Lower lobe of right lung (tissue), 2 donors: ENCODE measurements at places on chromosomes 7 and 10. TPM values are rescaled to one million over a fixed set of nuclear protein-coding genes. Genes with fewer than 3 reads are reported as not detected.
A peak's percentile ranks its signal among the peaks of the same experiment; 100 is the strongest.

STOX1 gene
- total RNA-seq, result 2.5 TPM

DPYSL4 gene
- 2.1 TPM for total RNA-seq

PNLIP gene
- total RNA-seq, result not detected

GRID2IP gene
- 0.41 TPM for total RNA-seq

SFRP4 gene
- total RNA-seq, result 4.8 TPM

DNA sequence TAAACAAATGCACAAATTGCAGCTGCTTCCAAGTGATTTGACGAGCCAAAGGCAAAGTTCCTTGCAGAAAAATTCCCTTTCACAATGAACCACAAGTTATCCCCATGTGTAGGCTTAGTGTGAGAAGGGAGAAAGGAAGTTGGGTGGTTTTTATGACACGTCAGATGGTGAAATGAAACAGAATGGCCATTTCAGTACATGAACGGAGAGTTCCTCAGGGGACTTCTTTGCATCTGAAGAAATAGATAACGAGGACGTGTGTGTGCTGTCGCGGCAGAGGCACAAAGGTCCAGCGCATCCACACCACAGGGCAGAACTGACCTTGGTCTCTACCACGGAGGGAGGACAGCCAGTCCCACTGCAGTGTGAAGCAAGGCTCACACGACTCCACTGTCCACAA is 135.9 kb downstream of the PAXIP1 start:
- no peaks in the 10 kb centered on the region for H3K36me3 ChIP-seq
- no peak for DNase-seq
- H3K27me3 ChIP-seq, result peaks cover 21% of the 10 kb centered on the region
- no peak overlapping the region for H3K4me3 ChIP-seq
- H3K4me1 ChIP-seq, result no peaks in the 10 kb centered on the region

GRCh38 chr7:69864822-69865221 is 266.5 kb downstream of the AUTS2 start:
- no peaks in the 10 kb centered on the region for H3K4me1 ChIP-seq
- no peaks in the 10 kb centered on the region for H3K27me3 ChIP-seq

DNA sequence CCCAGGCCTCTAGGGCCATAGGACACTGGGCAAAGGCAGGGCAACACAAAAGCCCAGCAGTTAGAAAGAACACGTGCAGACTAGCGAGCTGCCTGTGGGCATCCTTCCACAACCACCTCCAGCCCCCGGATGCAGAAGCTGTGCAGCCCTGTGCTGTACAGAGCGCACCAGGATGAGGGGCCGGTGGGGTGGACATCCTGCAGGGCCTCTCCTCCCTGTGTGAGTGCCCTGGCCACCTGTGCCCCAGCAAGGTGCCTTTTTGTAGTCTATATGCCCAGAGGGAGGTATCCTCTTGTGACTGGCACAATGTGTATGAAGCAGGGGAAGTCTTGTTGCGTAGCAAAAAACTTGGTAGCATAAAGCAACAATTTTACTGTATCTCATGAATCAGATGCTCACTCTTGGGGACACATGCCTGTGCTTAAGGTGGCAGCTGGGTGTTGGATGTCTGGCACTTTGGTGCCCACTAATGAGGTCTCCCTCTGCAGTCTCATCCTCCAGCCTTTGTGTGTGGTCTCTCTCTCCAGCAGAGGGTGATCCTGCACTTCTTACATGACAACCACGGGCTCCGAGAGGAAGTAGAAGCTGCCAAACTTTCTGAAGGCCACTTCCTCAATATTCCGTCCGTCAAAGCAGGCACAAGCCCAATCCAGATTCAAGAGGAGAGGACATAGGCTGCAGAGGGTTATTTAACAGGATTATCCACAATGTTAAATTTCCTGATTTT is 8.7 kb downstream of the NCAPG2 start:
- no peak overlapping the region for H3K27ac ChIP-seq
- H3K4me3 ChIP-seq, result no peak overlapping the region
- peaks cover 4% of the 10 kb centered on the region for H3K36me3 ChIP-seq
- peak; percentile 53 for DNase-seq
- no peaks in the 10 kb centered on the region for H3K27me3 ChIP-seq
- H3K4me1 ChIP-seq, result peaks cover 10% of the 10 kb centered on the region

- no peak for DNase-seq
- peaks cover 9% of the 10 kb centered on the region for H3K27me3 ChIP-seq
- peaks cover 11% of the 10 kb centered on the region for H3K4me1 ChIP-seq
- no peaks in the 10 kb centered on the region for H3K36me3 ChIP-seq
- no peak overlapping the region for H3K27ac ChIP-seq
- H3K4me3 ChIP-seq, result no peak overlapping the region
These were observed 5.4 kb downstream of the CRYGN start for GRCh38 chr7:151434549-151434948.

GRCh38 chr7:1669064-1669951 is 769 bp upstream of the ELFN1 start:
- DNase-seq, result no peak
- no peaks in the 10 kb centered on the region for H3K36me3 ChIP-seq
- peak overlapping the region; percentile 23 for H3K4me3 ChIP-seq
- peaks cover 32% of the 10 kb centered on the region for H3K4me1 ChIP-seq
- H3K27me3 ChIP-seq, result peaks cover 95% of the 10 kb centered on the region

DNA sequence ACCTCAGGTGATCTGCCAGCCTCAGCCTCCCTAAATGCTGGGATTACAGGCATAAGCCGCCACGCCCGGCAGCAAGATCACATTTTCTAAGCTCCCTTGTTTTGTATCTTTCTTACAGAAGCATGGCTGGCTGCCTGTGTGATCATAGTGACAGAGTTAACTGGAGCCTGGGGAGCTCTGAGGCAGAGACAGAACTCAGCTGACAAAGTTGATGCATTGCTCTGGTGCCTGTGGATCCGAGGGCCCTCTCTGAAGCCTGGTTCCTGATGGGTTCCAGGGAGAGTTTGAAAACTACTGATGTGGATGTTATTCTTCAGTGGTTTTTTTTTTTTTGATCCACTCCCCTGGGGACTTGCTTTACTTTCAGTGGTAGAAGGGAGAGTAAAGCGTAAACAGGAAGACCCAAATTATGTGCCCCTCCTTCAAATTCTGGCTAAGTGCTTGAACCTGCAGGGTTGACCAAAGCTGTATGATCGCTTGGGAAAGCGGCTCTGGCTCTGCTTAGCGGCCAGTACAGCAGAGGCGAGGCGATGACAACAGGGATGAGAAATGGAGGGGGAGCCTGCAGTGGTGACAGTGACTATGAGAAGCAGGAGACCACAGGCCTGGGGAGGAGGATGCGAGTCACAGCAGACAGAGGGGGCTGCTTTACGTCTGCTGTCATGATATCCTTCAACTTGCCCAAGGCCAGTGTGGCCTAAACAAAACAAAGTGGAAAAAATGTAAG is 6.8 kb upstream of the EFCAB10 start:
- no peaks in the 10 kb centered on the region for H3K27me3 ChIP-seq
- no peaks in the 10 kb centered on the region for H3K36me3 ChIP-seq

GRCh38 chr7:128260069-128260795 is 19.2 kb downstream of the LEP start:
- H3K36me3 ChIP-seq, result no peaks in the 10 kb centered on the region
- H3K27me3 ChIP-seq, result no peaks in the 10 kb centered on the region
- H3K27ac ChIP-seq, result no peak overlapping the region
- H3K4me3 ChIP-seq, result no peak overlapping the region
- DNase-seq, result no peak
- H3K4me1 ChIP-seq, result no peaks in the 10 kb centered on the region

DNA sequence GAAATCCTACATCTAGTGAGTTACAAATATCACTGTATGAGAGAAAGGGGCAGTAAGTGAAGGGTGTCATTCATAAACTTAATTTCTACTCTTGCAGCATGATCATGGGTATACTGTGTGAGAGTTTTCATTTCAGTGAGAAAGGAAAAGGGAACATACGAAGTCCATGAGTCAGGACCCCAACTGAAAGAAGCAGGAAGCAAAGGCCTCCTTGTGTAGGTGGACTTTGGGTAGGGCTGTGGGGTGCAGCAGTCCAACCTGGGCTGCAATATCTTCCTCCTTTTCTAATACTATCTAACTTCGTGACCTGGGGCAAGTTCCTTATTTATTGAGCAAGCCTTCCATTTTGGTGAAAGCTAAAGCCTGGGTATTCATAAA is 248.2 kb upstream of the TCF7L2 start:
- H3K4me1 ChIP-seq, result no peaks in the 10 kb centered on the region
- no peaks in the 10 kb centered on the region for H3K27me3 ChIP-seq
- H3K4me3 ChIP-seq, result no peak overlapping the region
- no peak for DNase-seq
- no peak overlapping the region for H3K27ac ChIP-seq

DNA sequence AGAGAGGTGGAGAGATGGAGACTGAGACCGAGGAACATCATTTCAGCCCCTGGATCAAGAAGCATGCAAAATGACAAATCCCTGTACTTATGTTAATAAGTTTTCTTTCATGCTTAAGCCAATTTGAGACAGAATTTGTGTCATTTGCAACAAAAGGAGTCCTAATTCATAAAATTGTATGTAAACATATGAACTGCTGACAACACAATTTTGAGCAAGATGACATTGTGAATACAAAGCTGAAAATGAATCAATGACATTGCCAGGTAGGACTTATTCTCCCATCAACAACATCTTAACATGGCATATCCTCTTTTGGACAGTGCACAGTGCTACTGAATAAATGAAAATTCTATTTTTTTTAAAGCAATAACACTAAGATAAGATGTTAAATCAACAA is 264.0 kb downstream of the WDR11 start:
- DNase-seq, result no peak
- H3K27ac ChIP-seq, result no peak overlapping the region
- no peak overlapping the region for H3K4me3 ChIP-seq
- no peaks in the 10 kb centered on the region for H3K27me3 ChIP-seq
- no peaks in the 10 kb centered on the region for H3K36me3 ChIP-seq

DNA sequence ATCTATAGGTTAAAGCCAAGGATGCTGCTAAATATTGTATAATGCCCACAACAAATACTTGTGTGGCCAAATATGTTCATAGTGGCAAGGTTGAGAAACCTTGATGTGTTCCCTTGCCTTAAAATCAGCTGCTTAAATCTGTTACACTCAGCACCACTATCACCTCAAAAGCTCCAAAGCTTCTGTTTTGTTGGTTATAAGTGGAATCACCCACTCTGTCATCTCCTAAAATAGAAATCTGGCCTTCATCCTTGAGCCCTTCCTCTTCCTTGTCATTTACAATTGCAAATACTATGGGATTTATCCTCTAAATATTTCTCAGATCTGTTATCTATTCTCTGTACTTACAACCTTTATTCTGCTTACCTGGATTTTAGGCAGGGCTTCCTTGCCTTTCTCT is 61.4 kb downstream of the CPED1 start:
- H3K36me3 ChIP-seq, result no peaks in the 10 kb centered on the region
- H3K27ac ChIP-seq, result no peak overlapping the region
- no peaks in the 10 kb centered on the region for H3K27me3 ChIP-seq
- H3K4me3 ChIP-seq, result no peak overlapping the region

DNA sequence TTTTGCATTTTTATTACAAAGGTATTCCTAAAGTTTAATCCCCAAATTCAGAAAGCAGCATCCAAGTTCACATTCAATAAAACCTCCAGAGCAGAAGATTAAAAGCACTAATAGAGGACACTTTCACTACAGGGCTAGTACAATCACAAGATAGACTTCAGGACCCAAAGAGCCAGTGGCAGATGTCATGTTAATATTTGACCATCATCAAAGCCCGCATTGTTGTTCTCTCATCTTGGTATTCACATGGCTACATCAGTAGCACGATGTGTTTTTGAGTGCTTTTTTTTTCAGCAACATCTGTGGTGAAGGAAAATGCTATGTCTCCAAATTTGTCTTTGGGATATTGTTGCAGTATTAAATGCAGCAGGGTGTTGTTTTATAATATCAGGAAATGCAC is 134.3 kb downstream of the ARL4A start:
- no peaks in the 10 kb centered on the region for H3K36me3 ChIP-seq
- H3K27me3 ChIP-seq, result no peaks in the 10 kb centered on the region
- no peaks in the 10 kb centered on the region for H3K4me1 ChIP-seq
- H3K27ac ChIP-seq, result no peak overlapping the region
- DNase-seq, result no peak

- H3K27me3 ChIP-seq, result no peaks in the 10 kb centered on the region
- H3K4me3 ChIP-seq, result no peak overlapping the region
- H3K4me1 ChIP-seq, result peaks cover 10% of the 10 kb centered on the region
- DNase-seq, result no peak
- H3K27ac ChIP-seq, result no peak overlapping the region
These were observed 65.2 kb upstream of the TM9SF3 start for GRCh38 chr10:96651998-96652431.

GRCh38 chr7:79749856-79750255 is 296.4 kb upstream of the MAGI2 start:
- H3K27me3 ChIP-seq, result no peaks in the 10 kb centered on the region
- H3K27ac ChIP-seq, result no peak overlapping the region
- H3K4me3 ChIP-seq, result no peak overlapping the region
- no peaks in the 10 kb centered on the region for H3K4me1 ChIP-seq
- H3K36me3 ChIP-seq, result no peaks in the 10 kb centered on the region
- no peak for DNase-seq
